Activated T-helper 2 cell treated with anti-CD3 and anti-CD28 coated beads, Interferon-gamma antibody, Interleukin-2, Interleukin-4, amounts not matched to agents 10 μg/mL and 5 μg/mL and 100 μg/mL, durations not matched to agents 14 hours and 24 hours and 36 hours (primary cell): ENCODE measurements at places on chromosomes 11 and 22.

GRCh38 chr11:46672381-46672839 lies 28.0 kb downstream of the ARHGAP1 start:
- DNase-seq: no peak

- no peak for DNase-seq
Observed at GRCh38 chr22:47659467-47660223, 897.2 kb downstream of the TBC1D22A start.

DNA sequence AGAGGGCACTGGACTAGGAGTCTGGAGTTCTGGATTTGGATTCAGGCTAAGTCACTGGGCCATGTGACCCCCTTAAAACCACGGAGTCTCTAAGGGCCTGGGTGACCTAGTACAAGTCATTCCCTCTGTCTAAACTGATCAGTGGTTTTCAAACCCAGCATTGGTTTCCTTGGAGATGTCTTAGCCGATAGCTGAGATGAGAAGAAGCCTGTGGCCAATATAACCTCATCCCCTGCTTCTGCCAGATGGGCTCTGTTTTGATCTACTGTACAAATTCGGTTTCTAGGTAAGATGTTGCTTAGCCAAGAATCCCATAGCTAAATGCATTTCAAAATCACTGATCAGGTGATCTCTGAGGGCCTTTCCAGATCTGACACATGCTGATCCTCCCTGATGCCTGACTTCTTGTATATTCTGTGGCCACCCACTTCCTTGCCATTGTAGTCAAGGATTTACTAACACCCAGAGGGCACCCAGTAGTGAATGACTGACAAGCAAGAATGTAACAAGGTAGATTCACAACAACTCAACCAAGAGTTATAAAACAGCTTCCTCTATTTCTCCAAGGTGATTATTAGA lies 53.1 kb downstream of the GALNT18 start:
- peak; percentile 8 for DNase-seq

DNA sequence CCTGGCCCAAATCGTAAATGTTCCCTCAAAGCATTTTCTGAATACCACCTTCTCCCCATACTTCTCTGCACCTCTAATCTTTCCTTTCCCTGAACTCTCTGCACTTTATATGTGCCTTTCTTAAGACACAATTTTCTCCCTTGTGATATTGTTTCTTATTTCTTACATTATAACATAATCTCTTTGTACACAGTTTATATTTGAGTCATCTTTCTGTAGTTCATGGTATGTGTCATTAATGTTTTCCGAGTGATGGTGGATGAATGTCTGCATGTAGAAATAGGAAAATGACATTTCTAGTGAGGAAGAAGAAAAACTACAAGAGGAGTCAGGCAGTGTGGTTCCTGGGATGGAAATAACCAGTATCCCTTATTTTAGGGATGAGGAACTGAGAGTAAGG lies 5.5 kb downstream of the ACRV1 start:
- no peak for DNase-seq

GRCh38 chr11:47716692-47717091 lies 1.5 kb upstream of the AGBL2 start:
- no peak for DNase-seq

GRCh38 chr11:127350476-127350875 lies 349.9 kb upstream of the KIRREL3 start:
- DNase-seq: no peak

- no peak for DNase-seq
Observed at GRCh38 chr11:80636999-80637398, 1196.2 kb upstream of the TENM4 start.

DNA sequence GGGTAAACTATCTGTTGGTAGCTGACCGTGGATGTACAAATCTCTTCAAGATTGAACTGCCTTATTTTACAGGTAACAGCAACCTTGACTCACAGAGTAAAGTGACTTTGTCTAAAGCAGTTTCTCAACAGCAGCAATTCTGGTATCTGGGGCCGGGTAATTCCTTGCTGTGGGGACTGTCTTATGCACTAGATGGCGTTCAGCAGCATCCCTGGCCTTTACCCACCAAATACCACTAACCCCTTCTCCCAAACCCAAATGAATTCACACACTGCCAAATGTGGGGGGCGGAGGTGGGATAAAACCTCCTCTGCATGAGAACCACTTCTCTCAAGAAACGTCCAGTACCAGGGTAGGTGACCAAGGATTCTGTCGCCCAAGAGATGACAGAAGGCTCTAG lies 1.7 kb upstream of the INCENP start:
- DNase-seq: no peak

DNA sequence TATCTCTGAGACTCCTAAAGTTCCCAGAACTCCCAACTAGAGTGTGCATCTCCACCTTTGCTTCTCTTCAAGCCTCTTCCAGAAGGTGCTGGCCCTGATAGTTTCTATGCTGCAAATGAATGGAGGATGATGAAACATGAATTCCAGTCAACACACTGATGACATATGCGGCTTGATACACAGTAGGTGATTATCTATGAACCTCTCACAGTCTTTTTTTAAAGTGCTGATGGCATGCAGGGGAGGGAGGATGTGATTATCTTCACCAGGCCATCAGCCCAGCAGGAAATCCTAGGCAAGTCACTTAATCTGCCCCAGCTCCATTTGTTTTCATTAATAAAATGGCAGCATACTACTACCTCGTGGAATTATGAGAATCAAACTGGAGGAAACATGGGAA lies 548.5 kb downstream of the SOX6 start:
- no peak for DNase-seq

- no peak for DNase-seq
Observed at GRCh38 chr11:18624161-18624560, 10.0 kb downstream of the SPTY2D1 start.

GRCh38 chr11:112421879-112422278 lies 161.2 kb upstream of the PLET1 start:
- no peak for DNase-seq

DNA sequence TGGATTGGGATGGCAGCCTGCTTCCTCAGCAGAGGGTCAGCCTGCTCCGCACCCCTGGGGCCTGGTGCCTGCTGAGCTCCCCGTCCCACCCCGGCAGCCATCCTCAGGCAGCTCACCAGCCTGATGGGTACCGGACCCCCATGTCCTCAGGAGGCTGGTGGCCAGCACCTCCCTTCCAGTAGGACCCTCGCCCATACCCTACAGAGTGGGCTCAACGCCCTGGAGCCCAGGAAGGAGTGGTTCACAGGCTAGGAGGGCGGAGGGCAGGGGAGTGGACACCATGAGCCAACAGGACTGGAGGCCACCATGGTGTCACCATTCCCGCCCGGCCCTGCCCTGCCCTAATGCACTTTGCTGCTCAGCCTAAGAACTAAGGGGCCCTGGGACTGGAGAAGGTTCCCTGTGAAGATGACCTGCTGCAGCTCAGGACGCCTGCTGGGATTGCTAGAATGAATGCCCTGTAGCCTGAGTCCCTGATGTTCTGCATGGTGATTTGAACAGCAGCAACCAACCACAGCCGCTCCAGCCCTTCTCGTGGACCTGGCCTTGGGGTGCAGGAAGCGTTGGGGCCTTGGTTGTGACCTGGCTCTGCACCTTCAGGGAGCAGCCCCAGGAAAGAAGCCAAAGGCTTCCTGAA lies 1080.8 kb downstream of the BRD1 start:
- peak; percentile 2 for DNase-seq

DNA sequence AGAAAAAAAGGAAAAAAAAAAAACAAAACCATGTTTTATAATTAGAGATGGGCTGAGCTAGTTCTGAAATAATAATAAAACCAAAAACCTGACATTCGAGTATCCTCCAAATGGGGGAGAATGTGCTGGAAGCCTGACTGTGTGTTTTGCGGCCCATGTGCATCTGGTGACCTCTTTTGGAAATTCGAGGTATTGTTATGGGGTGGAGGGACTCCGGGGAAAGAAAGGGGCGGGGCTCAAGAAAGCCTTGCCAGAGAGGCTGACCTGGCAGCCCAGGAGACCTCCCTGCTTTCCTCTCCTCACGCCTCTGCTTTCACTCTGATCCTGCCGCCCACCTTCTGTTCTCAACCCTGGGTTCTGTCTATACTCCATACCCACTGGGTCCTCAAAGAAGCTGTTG lies 72.9 kb downstream of the CTTN start:
- DNase-seq: no peak

DNA sequence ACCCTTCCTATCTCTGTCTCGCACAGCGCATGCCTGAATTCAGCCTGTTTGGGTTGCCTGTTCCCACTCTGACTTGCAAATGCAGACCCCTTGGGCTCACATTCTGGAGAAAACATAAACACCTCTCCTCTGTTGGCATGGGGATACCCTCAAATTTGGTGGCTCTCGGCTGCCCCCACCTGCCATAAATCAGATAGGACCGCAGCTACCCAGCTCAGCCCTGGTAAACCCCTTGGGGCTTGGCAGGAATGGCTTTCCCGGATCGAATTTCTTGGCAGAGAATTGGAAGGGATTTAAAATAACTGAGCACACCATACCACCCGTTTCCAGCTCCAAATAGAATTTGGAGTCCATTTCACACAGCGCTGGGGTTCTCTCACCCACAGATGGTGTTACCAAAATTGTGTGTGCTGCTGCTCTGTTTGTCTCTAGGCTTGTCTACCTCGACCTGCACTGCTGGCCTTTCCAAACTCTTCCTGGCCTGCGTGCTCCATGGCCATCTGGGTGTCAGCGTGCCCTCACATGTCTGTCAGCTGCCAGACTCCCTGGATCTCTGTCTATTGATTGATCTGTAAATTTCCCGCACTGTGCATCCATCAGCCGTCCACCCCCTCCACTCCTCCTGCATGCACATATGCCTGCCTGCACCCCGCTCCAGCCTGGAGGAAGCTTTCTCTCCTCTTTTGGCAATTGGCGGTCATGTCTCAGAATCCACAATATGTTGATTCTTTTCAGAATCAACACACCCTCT lies 134.0 kb downstream of the NTM start:
- DNase-seq: no peak

- DNase-seq: no peak
Observed at GRCh38 chr11:83475760-83476159, 189.6 kb upstream of the CCDC90B start.

DNA sequence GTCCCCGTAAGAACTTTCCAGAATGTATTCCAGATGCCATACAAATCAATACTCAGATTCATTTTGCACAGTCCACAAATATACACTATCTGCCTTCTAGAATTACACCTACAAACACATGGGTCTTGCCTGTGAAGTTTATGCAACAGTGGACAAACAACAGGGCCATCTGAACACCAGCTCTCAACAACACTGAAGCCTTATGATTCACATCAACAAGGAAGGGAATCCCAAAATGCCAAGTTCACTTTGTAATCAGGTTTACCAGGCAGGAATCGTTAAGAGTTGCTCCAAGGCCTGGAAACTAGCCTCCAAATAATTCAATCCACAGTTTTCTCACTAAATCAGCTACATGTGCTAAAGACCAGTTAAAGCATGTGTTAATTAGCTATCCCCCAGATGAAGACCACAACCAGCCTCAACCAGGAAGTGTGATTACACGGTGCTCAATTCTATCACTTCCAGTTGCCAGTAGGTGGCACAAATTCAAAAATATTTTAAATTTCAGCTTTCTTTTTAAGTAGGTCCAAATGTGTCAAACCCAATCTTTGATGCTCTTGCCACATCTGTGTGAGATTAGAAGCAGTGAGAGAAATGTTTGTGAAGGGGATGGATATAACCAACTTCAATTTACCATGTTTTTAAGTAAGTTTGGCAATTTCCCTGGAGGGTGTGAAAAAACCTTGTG lies 139.1 kb upstream of the BDNF start:
- DNase-seq: no peak

- DNase-seq: no peak
Observed at GRCh38 chr11:109424901-109425300, 2.9 kb downstream of the C11orf87 start.

DNA sequence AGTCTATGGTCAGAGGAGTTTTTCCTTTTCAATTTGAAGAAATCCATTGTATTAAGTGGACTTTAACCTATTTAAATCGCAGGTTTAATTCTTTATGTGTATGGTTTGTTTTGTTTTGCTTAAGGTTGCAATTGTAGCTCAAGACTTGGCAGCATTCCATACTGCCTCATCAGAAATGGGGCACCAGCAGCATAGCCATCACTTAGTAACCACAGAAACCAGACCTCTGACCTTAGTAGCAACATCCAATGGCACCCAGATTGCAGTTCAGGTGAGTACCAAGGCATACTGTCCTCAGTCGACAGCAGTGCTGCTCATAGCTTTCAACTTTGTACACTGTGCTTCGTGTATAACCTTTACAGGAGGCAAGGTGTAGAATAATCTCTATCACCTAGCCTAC lies 48.4 kb upstream of the WEE1 start:
- no peak for DNase-seq

GRCh38 chr11:409600-410483 lies 5.0 kb downstream of the SIGIRR start:
- no peak for DNase-seq

DNA sequence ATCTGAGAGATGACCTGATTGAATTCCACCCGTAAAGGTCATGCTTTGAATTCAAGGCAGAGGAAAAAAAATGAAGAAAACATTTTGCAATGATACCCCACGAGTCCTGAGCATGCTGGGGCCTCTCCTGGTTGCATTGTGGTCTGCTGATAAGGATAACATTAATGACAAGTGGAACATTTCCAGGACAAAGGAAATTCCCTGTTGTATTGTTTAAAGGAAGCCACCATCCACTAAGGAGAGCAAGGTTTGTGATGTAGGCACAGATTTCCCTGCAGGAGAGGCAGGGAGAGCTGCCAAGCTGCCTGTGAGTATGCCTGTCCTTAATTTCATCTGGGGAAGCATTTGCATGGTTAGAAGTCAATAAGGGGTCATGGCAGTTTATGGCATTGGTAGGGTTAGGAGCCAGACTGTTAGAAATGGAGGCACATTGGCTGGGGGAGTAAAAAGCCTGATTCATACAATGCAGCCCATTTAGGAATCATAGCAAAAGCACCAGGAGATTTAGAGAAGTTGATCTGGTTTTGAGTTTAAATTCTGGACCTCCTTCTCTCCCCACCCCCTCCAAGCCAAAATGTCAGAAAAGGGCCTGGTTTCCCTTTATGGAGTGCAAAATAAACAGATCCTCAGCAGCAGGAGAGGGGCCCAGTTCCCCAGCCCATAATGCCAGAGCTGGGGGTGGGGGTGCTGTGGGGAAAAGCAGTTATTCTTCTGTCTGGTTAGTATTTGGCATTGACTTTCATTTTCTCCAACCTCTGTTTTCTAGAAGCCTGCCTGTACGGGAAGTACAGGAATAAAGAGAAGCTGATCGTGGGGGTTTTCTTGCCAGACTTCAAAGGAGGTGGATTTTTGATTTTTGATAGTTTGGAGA lies 22.1 kb downstream of the FLI1 start:
- no peak for DNase-seq

- no peak for DNase-seq
Observed at GRCh38 chr11:105862736-105863367, 159.2 kb downstream of the MSANTD4 start.

DNA sequence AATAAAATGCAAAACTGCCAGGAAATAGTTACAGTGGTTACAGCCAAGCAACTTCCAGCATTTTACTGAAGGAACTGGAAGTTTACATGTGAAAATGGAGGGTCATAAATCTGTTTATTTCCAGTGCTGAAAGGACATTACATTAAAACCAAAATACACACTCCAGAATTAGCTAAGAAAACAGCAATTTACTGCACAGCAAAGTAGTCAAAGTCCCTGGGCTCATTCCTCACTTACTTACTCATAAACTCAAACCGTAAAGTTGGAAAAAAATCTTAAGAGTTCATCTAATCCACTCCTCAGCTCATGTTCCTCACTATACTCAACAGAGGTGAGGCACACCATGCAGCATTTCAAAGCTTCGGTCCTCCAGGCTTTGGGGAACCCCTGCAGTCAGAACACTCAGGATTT lies 17.4 kb downstream of the CTSC start:
- DNase-seq: no peak

- DNase-seq: no peak
Observed at GRCh38 chr11:81644239-81644840, 1089.3 kb downstream of the FAM181B start.
